Activated CD4-positive, alpha-beta T cell treated with anti-CD3 and anti-CD28 coated beads for 24 hours (primary cell): ENCODE measurements at places on chromosomes 11 and 22.

- DNase-seq: no peak
Observed at GRCh38 chr22:22960307-22960706, 72.7 kb downstream of the IGLL5 start.

GRCh38 chr11:23403210-23404185 is 543.2 kb upstream of the CCDC179 start:
- DNase-seq: no peak

- no peak for DNase-seq
Observed at GRCh38 chr22:23767303-23767672, 484 bp downstream of the CHCHD10 start.

- no peak for DNase-seq
Observed at GRCh38 chr11:28596816-28597215, 488.6 kb downstream of the METTL15 start.

- no peak for DNase-seq
Observed at GRCh38 chr11:64088162-64089026, 52.7 kb downstream of the FLRT1 start.

- no peak for DNase-seq
Observed at GRCh38 chr11:27697679-27698275, 2.5 kb downstream of the BDNF start.

- no peak for DNase-seq
Observed at GRCh38 chr11:64620381-64620971, 29.5 kb downstream of the SLC22A12 start.
